ENCODE measurements at places on chromosomes 7 and 10.

- no peak for DNase-seq
Measured at GRCh38 chr10:91462423-91462822, 52.3 kb downstream of the HECTD2 start.

DNA sequence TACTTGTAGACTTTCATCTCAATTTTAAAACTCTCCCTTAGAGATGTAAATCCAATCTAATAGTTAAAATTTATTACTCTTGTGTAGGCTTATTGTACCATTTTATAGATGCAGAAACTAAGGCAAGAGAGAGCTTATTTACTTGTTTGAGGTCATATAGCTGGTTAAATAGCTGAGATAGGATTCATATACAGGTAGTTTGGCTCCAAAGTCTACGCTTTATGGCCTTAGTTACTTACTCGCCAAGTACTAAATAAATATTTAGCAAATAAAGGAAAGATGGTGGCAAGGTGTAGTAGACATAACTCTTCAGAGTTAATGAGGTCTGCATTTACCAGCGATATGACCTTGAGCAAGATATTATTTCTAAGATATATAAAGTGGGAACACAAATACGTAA lies 86.8 kb downstream of the HBP1 start:
- DNase-seq, result no peak

DNA sequence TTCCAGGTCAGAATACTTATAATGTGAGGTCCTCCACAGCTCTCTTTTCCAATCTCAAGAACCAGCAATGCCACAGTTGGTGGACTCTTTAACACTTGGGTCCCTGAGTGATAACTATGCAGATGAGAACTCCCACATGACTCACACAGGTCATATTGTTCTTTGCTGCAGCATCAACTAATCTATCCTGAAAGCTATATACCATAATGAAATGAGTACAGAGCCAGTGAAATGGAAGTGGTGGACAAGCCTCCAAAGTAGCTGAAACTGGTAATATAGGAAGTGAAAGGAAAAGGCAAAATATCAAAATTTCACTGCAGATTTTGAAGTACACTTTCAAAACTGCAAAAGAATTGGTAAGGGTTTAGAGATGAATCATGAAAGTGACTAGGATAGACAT lies 45.6 kb downstream of the SORCS1 start:
- no peak for DNase-seq

GRCh38 chr7:74371381-74372341 lies 82.0 kb upstream of the GTF2IRD1 start:
- no peak for DNase-seq

- DNase-seq, result no peak
Measured at GRCh38 chr7:129263168-129263567, 38.3 kb downstream of the AHCYL2 start.

All from CD4-positive, alpha-beta T cell treated with Interferon gamma for 1 hour (primary cell).